SK-N-SH treated with all-trans-retinoic acid at 6 μM for 48 hours (cell line): ENCODE measurements at places on chromosomes 5 and 9.

DNA sequence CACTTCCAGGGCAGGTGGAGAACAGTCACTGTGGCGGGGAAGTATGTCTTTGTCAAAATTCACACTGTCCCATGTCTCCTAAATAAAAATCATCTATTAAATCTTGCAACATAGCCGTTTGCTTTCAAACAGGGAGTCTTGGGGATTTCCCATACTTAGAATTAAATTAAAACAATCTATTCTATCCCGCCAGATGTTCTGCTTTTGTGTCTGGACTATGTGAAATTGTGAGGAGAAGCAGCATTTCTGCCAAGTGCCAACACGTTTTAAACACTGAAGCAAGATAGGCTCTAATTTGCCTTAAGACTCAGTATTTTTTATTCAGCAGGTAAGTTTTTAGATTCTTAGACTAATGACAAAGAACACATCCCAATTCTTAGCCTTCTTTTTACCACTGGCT lies 73.7 kb downstream of the SPATA31C2 start:
- no peak for ATAC-seq

- no peak for ATAC-seq
Measured at GRCh38 chr5:132656774-132657355, 1.1 kb upstream of the IL13 start.

DNA sequence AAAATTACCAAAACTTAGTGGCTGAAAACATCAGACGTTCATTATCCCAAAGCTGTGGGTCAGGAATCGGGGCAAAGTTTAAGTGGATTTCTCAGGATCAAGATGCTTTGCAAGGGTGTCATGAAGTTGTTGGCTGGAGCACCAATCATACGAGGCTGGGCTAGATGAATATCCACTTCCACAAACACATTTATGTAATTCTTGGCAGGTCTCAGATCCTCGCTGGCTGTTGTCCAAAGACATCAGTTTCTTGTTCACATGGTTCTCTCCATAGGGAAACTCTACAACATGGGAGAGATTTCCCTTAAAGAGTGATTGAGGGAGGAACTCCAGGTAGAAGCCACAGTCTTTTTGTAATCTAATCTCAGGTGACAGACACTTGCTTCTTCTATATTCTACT lies 20.2 kb upstream of the CCDC192 start:
- ATAC-seq = no peak

- no peak; the same call in 2 of the 3 replicates for ATAC-seq
Measured at GRCh38 chr9:131555841-131556673, 10.7 kb downstream of the PRRT1B start.

DNA sequence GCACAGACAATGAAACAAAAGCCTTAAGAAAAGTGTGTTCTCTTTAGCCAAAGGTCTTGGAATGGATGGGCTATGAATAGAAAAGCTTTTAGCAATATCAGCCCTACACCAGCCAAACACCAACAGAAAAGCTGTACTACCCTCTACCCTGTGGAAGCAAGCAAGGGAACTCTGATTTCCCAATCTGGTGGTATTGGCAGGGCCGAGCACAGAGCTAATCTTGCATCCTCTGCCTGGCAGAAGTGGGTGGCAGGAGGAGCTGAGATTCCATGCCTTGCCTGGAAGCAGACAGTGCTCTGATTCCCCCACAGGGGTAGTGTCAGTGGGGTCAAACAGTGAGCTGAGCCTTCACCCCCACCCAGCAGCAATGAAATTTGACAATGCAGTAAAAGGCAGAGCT lies 29.6 kb upstream of the ZNF782 start:
- no peak for ATAC-seq
